Muscle of back (tissue), 13 donors: ENCODE measurements at places on chromosomes 11 and 22.

GRCh38 chr11:57842873-57843272 lies 81.3 kb downstream of the CTNND1 start:
- DNase-seq, result no peak

GRCh38 chr22:22408731-22409696 lies 99.5 kb downstream of the ZNF280B start:
- DNase-seq, result no peak

DNA sequence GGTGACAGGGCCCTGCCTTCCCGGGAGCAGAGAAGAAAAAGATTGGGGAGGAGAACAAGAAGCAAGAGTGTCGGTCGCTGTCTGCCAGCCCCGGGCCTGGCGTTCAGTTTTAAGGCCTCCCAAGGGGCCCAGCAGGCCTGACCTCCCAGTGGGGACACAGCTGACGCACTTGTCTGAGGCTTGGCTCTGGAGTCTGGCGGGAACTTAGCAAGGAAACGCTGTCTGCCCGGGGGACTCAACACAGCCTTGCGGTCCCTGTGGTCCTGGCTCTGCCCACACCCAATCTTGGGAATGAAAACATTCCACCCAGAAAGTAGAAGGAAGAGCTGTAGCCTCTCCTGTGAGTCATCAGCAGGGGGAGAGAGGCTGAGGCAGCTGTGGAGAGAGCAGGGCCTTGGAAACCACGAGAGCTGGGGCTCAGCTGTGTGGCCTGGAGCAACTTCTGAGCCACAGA lies 54.4 kb downstream of the TRAF6 start:
- DNase-seq, result peak; percentile 96

DNA sequence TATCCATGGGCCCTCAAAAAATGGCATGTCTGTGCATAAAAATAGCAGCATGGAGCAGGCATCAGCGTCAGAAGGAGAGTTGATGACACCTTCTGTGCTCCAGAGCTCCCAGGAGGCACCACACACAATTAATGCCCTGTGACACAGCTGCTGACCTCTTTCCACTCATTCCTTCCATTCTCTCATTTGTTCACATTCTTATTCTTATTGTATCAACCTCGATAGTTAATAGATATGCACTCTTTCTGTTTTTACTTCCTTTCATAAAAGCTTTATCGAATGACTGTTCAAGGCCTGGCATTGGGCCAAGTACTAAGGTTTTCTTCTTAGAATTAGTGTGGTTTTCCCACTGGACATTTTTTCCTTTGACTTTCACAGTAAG lies 266.0 kb upstream of the MTNR1B start:
- no peak for DNase-seq

DNA sequence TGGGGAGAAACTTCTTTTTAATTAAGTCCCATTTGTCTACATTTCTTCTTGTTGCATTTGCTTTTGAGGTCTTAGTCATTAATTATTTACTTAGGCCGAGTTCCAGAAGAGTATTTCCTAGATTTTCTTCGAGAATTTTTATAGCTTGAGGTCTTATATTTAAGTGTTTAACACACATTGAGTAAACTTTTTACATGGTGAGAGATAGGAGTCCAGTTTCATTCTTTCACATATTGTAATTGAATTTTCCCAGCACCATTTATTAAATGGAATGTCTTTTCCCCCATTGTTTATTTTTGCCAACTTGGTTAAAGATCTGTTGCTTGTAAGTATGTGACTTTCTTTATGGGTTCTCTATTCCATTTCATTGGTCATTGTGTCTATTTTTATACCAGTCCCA lies 1344.0 kb upstream of the RAG2 start:
- no peak for DNase-seq

GRCh38 chr11:45930031-45930794 lies 7.8 kb downstream of the LARGE2 start:
- no peak for DNase-seq

DNA sequence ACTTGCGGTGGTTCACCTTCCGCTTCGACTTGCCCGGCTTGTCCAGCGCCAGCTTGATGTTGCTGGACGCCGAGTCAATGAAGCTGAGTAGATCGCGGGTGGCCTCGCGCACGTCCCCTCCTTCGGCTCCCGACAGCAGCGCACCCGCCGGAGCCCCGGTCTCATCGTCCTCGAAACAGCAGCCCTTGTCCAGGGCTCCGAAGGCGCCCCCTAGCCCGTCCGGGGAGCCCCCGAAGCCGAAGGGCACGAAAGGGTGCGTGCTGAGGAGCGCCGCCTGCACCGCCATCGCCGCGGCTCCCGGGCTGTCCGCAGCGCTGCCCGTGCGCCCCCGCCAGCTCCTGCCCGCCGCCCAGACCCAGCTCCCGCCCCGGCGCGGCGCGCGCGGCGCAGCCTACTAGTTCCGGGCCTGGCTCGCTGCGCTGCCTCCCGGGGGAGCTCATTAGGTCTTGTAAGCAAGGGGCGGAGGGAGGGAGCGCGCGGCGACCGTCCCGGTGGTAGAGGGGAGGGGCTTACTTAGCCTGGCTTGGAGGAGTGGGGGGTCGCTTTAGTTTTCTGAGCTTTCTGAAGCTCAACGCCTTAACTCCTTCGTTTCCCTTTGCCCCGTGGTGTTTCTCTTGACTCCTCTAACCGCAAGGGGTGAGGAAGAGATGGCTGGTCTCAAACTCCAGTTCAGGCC lies at the start of gene FAM181B:
TSS of gene FAM181B (minus strand) at position 421 of the 676 bp plus-strand sequence. CDS start at position 286, 135 bp downstream.
- peak; percentile 74 for DNase-seq

DNA sequence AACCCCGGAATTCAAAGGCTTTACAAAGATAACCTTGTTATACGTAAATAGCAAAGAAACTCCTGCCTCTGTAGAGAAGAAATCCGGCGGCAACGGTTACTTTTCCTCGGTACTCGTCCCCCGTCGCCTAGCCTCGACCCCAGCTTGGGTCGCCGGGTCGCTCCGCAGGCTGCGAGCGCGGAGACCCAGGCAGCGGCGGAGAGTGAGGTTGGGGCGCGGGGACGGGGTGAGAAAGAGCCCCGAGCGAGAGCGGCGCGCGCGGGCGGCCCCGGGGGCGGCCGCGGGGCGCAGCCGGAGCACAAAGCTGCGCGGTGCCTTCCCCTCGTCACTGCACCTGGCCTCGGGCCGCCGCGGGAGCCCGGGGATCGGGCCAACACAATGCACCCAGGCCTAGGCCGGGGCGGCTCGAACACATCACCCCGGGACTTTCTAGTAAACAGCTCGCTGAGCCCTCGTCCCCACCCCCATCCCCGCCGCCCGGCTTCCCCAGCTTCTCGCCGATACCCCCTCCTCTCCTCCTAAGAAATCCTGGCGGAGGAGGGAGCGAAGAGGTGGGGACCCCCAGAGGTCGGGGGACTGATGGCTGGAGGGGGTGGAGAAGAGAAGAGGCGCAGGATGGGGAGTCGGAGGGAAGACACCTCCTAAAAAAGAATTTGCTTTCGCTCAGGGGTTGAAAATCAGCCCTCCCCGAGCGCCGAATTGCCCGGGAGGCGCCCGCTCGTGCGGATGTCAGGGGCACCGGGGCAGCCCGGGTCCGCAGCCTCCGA lies 845 bp downstream of the MPPED2 start:
- DNase-seq, result no peak

GRCh38 chr11:69186316-69187260 lies 30.9 kb downstream of the SMIM38 start:
- DNase-seq, result no peak

- no peak for DNase-seq
Measured at GRCh38 chr11:17506314-17506713, 29.7 kb upstream of the ABCC8 start.

GRCh38 chr11:105953886-105954285 lies 68.2 kb downstream of the MSANTD4 start:
- no peak for DNase-seq

- no peak for DNase-seq
Measured at GRCh38 chr11:78451371-78452150, 33.9 kb upstream of the GAB2 start.

GRCh38 chr22:46803936-46804335 lies 41.5 kb downstream of the TBC1D22A start:
- no peak for DNase-seq

DNA sequence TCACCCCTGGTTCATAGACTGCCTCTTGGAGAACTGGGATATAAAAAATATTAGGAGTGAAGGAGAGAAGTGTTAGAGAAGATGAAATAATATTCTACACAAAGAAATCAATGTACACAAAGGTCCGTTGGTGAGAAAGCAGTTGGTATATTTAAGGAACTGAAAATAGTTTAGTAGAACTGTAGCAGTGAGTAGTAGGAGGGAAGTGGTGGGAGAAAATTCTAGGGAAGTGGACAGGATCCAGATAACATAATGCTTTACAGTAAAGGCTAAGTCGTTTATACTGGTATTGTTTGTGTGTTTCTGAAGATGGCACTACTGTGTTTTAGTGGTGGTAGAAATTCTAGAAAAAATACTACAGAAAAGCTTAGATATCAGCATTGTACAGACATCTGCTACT lies 120.8 kb upstream of the CHORDC1 start:
- no peak for DNase-seq

GRCh38 chr11:88206751-88207150 lies 31.5 kb upstream of the RAB38 start:
- DNase-seq, result no peak

DNA sequence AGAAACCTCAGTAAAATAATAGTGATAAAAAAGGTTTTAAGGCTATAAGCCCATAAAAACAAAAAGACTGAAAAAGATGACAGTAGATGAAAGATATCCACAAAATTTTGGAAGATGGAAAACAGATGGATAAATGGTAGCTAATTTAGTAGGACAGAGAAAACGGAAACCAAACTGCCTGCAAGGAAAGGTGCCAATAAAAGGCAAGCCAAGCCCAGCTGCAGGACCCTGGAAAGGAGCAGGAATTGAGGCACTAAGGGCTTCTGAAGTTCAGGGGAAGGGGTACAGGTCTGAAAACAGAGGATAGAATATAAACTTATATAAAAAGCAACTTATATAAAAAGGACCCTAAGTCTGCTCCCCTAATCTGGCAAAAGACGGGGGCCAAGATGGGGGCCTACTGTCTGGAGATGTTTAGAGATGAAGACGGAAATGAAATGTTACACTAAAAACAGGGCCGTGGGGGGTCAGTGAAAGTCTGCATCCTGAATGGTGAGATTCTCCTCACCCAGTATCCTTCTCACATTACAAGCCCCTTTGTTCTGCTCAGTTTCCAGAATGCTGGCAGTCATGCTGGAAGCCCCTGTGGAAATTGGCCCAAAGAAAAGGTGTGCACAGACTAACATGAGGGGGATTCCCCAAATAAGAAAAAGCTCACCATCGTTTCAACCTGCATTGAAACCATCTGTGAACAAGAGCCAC lies 269.3 kb upstream of the PITPNB start:
- peak; percentile 69 for DNase-seq

DNA sequence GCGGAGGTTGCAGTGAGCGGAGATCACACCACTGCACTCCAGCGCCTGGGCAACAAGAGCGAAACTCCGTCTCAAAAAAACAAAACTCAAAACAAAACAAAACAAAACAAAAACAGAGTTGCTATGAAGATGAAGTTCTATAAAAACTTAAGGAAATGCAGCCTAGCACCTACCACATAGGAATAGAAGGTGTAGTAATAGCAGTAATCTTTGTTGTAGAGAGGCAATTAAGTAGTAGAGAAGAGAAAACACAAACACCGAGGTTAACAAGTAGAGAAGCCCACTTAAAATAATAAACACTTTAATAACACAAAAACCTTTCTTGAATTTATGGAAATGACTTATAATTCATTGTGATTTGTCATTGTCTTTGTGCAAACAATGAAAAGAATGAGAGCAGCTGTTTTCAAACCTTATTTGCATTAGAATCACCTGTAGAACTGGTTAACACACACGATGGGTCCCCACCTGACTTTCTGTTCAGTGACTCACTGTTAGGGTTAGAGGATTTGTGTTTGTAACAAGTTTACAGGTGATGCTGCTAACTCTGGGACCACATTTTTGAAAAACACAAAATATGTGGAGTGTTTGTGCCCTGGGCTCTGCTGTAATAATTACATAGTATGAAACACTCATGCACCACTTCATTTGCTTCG lies 43.1 kb downstream of the TYR start:
- no peak for DNase-seq

DNA sequence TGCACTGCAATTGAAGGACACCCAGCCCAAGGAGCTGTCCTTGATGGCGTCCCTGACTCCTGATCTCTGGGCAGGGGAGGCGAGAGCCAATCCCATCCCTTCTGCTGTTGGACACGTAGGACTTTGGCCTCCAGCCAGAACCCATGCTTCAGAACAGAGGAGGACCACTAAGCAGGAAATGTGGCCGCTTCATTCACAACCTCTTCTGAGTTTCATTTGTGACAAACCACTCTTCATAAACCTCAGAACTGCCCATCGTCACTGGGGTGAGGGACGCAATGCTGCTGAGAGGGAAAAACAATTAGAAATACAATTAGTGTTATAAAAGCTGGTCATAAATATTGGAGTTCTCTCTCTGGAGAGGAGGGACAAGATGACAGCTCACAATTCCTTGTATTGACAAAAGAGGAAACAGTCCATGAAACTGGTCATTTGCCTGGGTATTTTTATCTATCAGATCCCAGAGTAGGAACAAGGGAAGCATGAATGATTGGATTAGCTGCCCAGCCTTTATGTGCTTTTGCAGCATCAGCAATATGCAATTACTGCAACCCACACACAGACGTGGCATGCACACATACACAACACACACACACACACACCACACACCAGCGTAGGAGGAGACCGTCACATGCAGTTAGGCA lies 216.5 kb upstream of the CADM1 start:
- no peak for DNase-seq

- no peak for DNase-seq
Measured at GRCh38 chr22:44578110-44578457, 80.1 kb upstream of the RTL6 start.

DNA sequence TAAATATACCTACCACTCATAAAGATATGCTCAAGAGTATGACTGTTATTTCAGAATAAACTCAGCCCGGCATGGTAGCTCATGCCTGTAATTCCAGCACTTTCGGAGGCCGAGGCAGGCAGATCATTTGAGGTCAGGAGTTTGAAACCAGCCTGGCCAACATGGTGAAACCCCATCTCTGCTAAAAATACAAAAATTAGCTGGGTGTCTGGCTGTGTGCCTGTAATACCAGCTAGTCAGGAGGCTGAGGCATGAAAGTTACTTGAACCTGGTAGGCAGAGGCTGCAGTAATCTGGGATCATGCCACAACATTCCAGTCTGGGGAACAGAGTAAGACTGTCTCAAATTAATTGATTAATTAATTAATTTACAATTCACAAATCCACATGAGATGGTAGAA lies 208.2 kb upstream of the PDGFD start:
- no peak for DNase-seq

GRCh38 chr22:45763236-45763624 lies 91.6 kb downstream of the ATXN10 start:
- no peak for DNase-seq

DNA sequence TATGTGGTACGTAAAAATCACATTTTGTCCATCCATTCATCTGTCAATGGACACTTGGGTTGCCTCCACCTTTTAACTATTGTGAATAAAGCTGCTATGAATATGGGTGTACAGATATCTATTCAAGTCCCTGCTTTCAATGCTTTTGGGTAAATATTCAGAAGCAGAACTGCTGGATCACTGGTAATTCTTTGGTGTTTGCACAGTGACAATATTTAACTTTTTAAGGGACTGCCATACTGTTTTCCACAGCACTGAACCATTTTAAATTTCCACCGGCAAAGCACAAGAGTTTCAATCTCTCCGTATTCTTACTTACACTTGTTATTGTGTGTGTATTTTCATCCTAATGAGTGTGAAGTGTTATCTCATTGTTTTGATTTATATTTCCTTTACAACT lies 79.4 kb downstream of the RBFOX2 start:
- no peak for DNase-seq

GRCh38 chr11:132396318-132396717 lies 1025.9 kb downstream of the NTM start:
- no peak for DNase-seq

GRCh38 chr11:79196950-79197349 lies 243.9 kb downstream of the TENM4 start:
- no peak for DNase-seq

GRCh38 chr11:17929171-17929570 lies 83.7 kb downstream of the SERGEF start:
- DNase-seq, result no peak
